ENCODE measurements at places on chromosomes 3 and 15.

GRCh38 chr3:166877971-166878370 is 502.1 kb downstream of the ZBBX start:
- DNase-seq, result no peak

GRCh38 chr3:16430717-16431630 is 82.5 kb downstream of the RFTN1 start:
- DNase-seq, result no peak

GRCh38 chr3:9946112-9947024 is 5.8 kb downstream of the PRRT3 start:
- DNase-seq, result no peak

DNA sequence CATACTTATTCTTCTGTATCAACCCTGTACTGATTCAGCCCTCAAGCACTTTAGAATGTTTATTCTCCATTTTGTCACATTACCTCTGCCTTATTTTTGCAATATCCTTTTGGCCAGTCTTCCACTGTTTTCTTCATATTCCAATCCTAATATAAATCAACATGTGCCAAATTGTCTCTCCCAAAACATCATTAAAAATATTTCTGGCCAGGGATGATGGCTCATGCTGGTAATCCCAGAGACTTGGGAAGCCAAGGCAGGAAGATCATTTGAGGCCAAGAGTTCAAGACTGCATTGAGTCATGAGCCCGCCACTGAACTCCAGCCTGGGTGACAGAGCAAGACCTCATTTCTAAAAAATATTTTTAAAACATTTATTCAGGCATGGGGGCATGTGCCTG is 641.4 kb upstream of the CBLB start:
- DNase-seq, result peak; percentile 70

DNA sequence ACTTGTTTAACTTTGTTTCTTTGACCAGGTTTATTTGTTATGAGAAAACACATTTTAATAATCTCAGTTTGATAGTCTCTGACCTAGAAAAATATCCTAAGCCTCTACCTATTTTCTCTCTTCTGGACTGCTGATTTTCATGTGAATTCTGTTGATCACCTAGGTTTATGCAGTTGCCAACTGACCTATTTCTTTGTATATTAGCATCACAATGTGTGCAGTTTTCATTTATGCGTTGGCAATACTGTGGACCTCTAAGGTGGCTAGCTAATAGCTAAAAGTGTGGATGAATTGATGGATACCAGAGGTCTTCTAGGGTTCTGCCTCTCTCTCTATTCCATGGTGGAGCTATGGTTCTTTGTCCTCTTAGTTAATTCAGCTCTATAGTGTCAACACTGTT is 72.1 kb downstream of the LRRC49 start:
- DNase-seq, result no peak

- no peak for DNase-seq
Measured at GRCh38 chr15:33132233-33132580, 62.3 kb downstream of the FMN1 start.

- DNase-seq, result no peak
Measured at GRCh38 chr15:25250011-25250596, 188.7 kb downstream of the UBE3A start.

GRCh38 chr3:72951259-72951722 is 45.3 kb upstream of the PPP4R2 start:
- DNase-seq, result no peak

- no peak for DNase-seq
Measured at GRCh38 chr15:66178531-66178910, 75.0 kb downstream of the MEGF11 start.

- DNase-seq, result no peak
Measured at GRCh38 chr15:75844629-75845335, 1.5 kb downstream of the UBE2Q2 start.

DNA sequence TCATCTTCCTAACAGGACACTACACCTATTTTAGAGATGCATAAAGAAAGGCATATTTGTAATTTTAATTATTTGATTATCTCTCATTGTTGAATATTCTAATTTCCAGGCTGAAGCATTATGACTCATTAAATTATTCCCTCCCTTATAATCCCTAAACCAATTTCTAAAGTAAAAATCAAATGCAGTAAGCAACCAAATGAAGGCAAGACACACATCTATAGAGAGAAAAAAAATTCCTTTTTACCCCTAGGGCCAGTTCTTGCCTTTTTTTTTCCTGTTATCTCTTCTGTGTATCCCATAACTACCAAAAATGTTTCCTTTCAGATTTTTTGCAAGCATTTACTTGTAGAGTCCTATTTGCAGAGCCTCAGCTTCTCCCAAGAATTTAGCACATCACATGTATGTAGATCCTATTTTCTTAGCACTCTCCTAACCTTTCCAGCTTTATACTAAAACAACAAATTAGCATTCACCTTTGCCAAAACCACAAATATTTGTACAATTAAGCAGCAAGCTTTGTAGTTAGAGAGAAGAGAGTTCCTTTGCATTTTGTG is 177.9 kb downstream of the SATB1 start:
- DNase-seq, result no peak

DNA sequence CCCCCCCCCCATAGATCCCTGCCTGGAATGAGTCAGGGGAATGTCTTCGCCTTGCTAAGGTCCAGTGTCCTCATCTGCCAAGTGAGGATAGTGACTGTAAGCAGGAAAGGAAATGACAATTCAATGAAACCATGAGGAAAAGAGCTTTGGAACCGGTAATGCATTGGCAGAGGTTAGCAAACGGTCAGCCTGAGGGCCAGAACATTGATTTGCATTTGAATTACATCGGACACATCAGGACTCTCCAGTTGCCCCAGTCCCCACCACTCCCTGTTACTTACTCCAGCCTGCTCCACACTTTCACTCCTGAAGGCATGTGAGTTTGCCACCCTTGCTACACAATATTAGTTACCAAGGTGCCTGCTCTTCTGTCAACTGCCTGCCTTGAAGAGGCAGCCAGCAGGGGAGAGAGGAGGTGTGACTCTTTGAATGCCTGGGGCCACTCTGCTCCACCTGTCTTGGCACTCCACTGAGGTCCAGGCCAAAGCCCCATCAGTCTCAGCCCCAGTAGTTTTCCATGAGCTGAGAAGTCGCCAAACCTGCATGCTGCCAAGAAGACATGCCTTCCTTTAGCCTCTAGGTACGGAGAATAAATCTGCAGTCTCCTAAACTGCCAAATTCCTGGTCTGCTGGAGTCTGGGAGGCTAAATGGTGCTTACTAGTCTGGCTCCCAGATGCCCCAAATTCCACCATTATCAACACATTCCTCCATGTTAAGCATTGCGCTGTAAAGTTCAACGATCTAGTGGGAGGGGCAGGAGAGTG is 191.7 kb upstream of the TLE3 start:
- DNase-seq, result peak; percentile 68

- peak; percentile 13 for DNase-seq
Measured at GRCh38 chr15:59918994-59919951, 84.8 kb upstream of the FOXB1 start.

- no peak for DNase-seq
Measured at GRCh38 chr15:78715434-78715833, 74.4 kb upstream of the CHRNB4 start.

GRCh38 chr3:20975188-20975651 is 775.8 kb downstream of the ZNF385D start:
- no peak for DNase-seq

DNA sequence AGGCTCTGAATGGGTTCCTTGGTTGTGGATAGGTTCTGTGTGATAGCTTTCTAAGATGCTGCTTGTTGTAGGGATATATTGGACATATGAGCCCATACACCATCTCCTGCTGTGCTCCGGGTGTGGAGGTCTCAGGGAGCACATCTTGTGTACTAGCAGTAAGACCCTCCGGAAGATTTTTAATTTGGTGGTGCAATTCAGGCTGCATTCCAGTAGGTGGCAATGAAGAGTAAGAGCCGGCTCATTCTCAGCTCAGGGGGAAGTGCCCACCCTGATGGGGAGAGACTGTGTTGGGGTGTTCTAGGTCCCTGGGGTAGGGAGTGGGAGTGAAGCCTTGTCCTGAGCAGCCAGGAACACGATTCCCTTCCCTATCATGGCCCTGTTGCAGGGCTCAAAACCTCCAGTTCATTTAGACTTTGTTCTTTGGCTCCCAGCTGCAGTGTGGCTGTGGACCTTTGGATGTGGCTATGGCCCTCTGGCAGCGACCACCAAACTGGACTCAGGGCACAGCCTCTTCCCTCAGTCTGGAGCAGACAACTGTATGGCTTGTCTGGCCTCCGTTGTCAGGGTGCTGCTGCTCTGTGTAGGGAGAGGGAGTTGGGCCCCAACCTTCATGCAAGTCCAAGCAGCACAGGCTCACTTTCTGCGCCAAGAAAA is 104.7 kb downstream of the UNC13C start:
- no peak for DNase-seq

DNA sequence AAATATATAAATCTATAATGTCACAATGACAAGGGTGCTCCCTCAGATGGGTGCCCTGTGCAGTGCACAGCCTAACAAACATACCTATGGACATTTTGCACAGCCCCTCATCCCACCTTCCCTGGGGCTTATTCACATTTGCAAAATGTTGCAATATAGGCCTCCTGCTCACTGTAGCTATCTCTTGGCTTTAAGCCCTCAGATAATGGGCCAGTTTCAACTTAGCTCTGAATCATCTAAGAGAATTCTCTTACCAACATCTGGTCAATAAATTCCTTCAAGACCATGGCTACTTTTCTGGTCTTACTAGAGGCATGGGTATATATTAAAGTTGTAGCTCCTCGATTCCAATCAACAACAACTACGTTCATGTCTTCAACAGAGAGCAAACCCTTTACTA is 17.9 kb downstream of the LIPH start:
- DNase-seq, result no peak

DNA sequence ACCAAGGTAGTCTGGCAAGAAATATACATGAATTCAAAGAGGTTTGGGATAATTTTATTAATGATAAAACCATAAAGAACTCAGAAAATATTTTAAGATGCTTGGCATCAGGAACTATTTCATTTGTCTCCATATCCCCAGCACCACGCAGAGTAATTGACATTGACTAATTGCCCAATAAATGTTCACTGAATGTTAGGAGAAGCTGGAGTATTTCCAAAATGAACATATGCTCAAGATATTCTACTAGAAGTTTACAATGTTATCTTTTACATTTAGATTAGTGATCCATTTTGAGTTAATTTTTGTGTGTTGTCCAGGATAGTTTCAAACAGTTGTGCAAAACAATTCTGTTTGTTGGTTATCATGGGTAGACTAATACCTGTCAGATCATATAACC is 298.8 kb upstream of the CTDSPL start:
- DNase-seq, result no peak

DNA sequence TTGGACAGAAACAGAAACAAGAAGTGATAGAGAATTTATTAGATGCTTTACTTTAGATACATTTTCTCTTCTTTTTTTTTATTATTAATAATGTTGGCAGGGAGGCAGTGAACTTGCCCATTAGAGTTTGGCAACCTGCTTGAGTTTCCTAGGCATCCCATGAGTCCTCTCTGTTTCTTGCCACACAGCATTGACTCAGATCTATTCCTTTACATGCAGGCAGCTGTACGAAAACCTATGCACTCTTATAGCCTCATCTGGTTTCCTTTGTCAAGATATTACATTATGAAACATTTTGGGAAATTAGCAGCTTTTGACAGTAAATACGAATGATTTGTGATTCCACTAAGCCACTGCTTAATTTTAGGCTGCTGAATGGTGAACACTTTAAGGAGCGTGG is 23.3 kb downstream of the IL1RAP start:
- DNase-seq, result no peak

DNA sequence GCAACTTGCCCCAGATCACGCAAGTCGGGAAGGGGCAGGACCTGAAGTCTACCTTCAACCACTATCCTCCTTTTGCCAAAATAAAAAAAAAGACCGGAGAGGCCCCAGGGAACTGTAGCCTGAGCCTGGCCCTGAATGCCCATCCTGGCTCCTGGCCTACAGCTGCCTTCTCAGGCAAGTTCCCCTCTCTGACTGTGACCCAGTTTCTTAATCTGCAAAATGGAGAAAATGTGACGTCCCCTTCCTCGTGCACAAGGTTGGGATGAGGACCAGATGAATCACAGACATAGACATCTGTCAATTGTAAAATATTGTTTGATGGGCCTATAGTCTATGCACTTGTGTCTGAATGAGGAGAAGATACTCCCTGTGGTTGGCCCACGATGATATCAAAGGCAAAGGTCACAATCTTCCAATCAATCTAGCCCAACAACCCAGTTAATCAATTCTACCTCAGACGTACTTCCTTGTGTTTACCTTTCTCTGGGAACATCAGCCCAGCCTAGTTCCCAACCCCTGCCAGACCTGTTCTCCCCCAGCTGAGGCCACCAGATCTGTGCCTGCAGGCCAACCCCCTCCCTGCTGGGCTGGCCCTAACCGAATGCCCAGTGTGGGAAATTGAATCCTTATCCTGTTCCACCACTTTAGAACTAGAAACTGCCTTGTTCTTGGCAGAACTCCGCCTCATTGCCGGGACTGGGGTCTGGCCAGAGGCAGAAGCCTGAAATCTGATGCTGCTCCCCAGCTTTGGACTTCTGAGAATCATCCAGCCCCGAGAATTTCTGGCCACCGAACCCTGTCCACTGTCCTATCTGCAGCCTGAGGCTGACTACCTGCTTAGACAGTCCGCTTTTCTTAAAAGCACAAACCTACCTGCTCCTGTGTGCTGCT is 101.8 kb upstream of the LIPC start:
- DNase-seq, result no peak

- DNase-seq, result no peak
Measured at GRCh38 chr15:61155741-61156700, 73.1 kb downstream of the RORA start.

- DNase-seq, result no peak
Measured at GRCh38 chr15:82931221-82931620, 21.3 kb downstream of the HOMER2 start.

GRCh38 chr3:8607234-8608040 is 37.2 kb downstream of the SSUH2 start:
- DNase-seq, result no peak

- DNase-seq, result peak; percentile 86
Measured at GRCh38 chr3:184176377-184177330, 2.0 kb downstream of the AP2M1 start.

DNA sequence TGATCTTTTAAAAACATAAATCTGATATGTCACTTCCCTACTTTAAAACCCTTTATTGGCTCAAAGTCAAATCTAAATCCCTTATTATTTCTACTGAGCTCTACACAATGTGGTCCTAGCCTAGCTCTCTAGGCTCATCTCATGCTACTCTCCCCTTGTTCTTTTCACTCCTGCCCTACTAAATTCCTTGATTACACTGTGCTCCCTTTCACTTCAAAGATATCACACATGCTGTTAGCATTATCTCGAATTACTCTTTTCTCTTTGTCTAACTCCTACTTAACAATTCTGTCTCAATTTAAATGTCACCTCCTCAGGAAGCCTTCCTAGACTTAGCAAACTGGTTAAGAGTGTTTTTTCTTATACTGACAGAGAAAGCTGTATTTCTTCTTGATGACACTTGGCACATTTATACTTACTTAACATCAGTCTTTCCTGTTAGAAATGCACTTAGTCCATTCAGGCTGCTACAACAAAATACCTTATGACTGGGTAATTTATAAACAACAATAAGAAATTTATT is 102.0 kb downstream of the SCAPER start:
- no peak for DNase-seq

DNA sequence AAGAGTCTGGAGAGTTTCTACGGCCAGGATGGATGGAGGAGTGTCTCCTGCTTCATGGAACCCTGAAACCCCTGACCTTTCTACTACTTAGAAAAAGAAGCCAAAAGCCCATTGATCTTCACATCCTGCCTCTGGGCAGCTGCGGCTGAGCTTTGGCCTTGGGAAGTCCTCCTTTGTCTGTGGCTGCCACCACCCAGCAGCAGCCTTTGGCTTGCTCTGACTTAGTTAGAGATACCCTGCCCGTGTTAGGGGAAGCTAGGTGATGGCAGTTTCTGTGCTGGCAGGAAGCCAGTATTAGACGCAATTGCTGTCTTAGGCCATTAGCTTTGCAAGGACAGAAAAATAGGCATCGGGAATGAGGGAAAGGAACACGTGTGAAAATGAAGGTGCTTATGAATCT is 18.8 kb downstream of the APH1B start:
- DNase-seq, result no peak

Measured in GM04503 (cell line).